ENCODE measurements at places on chromosomes 1 and 21. TPM values are rescaled to one million over a fixed set of nuclear protein-coding genes. Genes with fewer than 3 reads are reported as not detected.

Gene AGBL4
- not detected for total RNA-seq

Gene PEAR1
- total RNA-seq = 3.0 TPM

DNA sequence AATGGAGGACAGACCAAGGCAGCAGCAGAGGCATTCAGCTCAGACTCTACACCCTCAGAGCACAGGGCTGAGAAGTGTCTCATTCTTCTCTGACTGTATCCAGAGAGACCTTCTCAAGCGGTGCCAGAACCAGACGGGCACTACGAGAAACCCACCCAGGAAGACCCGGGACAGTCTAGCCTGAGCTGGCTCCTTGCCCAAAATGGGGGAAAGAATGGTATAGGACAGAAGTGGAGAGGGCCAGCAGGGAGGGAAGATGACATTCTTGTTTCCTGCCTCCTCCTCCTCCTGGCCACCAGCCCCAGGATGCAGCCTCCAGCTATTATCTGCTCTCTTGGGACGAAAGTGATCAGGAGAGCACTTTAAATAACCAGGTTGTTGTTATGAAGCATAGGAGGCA, 22.6 kb upstream of the PRELP start:
- no peak for DNase-seq

- DNase-seq = no peak
Observed at GRCh38 chr1:200435200-200435780, 25.5 kb upstream of the ZNF281 start.

- DNase-seq = no peak
Observed at GRCh38 chr1:62269851-62270495, 49.3 kb downstream of the KANK4 start.

DNA sequence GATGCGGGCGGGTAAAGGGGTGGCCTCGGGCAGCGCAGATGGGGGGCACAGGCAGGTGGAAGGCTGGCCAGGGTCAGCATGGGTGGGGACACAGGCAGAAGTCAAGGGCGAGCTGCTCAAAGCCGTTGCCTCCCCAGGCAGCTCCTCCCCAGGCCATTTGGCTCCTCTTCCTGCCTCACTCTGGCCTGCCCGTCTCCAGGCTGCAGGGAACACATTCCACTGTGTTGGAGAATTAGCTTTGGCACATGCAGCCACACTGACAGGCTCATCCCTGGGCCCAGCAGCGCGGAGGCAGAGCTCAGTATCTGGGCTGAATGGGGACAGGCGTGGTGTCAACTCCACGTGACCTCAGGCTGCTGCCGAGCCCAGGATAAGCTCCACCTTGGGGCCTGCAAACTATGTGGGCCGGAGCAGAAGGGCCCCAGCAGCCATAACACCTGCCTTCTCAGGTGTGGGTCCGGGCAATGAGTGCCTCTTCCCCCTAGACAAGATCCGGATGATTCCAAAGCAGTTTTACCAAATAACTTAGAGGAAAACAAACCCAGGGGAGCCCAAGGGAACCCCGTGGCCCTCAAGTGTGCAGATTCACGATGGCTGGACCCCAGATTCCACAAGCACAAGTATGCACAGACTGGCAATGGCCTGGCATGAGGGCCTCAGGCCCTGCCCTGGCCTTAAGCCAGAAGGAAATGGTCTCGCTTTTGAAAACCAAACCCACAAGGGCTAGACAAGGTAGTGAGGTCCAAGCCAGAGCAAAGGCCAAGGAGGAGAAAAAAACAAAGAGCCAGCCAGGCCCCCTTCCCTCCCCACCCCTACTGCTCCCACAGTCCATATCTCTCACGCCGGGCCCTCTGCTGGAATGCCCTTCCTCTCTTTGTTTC, 40.2 kb downstream of the HSPG2 start:
- DNase-seq = no peak

DNA sequence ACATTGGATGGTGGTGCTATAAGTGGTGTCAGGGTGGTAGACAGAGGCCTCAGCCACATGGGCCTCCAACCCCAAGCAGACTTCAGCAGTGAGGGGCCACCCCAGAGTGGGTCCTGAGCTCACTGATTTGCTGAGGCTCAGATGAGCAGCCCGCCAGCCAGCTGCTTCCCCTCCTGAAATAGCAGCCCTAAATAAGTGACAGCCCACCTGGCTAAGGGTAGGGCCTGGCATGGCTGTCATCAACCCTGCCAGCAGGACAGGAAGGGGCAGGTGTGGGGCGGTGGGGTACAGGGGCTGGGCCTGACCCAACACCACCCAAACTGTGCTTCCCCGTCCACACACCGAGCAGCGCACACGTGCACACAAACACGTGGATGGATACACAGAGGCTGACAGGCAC, 79.3 kb downstream of the GRIK3 start:
- DNase-seq = no peak

All from Calu3 (cell line).